ENCODE measurements at places on chromosomes 5 and 9. TPM values are rescaled to one million over a fixed set of nuclear protein-coding genes. Genes with fewer than 3 reads are reported as not detected.
A peak's percentile ranks its signal among the peaks of the same experiment; 100 is the strongest.

Gene SLC36A3
- total RNA-seq, result not detected

Gene SCGB3A2
- 1.4 TPM for total RNA-seq

Gene PRELID2
- total RNA-seq, result 15.5 TPM

Gene CNTLN
- 14.1 TPM for total RNA-seq

Gene EIF4E1B
- not detected for total RNA-seq

Gene PRR16
- 2.1 TPM for total RNA-seq

Gene PTPRD
- 197 TPM for total RNA-seq

Gene ISL1
- total RNA-seq, result 39.4 TPM

DNA sequence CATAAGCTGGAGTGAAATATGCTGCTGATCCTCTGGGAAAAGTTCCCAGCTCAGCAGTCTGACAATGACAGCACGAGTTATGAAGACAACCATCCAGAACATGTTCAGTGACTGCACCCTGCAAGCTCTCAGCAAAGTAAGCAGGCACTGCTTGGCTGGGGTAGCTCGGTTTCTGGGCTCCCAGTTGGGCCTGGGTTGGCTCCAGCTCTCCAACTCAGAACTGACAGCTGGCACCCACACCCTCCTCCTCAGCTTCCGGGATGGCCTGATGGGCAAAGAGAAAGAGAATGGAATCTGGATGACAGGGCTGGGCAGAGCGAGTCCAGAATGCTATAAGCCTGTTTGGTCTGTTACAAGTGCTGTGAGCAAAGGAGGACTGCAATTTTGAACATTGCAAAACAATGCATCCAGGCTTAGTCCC lies 185.0 kb downstream of the CSNK1G3 start:
- no peak for DNase-seq

GRCh38 chr5:112205846-112206245 lies 213.2 kb downstream of the EPB41L4A start:
- DNase-seq, result no peak

DNA sequence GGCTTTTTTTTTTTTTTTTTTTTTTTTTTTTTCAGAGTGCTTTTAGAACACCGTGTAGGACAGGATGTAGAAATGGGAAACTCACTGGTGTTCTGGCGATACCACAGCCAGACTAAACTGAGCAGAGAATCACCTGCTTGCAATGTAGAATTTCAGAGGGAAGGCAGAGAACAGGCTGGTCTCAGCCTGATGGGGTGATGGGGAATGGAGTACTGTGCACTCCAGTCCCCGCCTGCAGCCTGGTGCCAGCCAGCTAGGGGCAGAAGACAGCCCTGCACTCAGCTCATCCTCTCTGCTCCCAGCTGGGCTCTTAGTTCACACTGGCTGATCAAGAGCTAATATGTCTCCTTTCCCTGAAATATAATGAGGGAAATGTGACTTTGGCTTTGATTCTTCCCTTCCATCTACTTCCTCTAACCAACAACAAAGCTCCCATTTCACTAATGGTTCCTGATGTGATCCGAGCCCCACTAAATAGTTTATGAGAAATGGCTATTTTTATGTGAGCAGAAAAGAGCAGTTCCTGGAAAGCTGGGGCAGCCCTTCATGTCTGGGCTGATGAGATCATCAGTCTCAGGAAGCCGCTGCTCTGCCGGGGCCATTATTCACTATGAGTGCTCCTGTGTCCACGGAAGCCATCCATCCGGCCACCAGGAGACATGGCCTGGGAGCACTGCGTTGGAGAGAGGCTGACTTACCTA lies 209.7 kb downstream of the GADD45G start:
- peak; percentile 65 for DNase-seq

GRCh38 chr5:170439223-170439943 lies 50.2 kb upstream of the KCNMB1 start:
- peak; percentile 52 for DNase-seq

GRCh38 chr5:157265714-157266285 lies at the start of gene CYFIP2:
TSS of gene CYFIP2 (plus strand) at chr5:157266123. CDS start at chr5:157285362, 19,239 bp downstream.
- peak; percentile 77 for DNase-seq

DNA sequence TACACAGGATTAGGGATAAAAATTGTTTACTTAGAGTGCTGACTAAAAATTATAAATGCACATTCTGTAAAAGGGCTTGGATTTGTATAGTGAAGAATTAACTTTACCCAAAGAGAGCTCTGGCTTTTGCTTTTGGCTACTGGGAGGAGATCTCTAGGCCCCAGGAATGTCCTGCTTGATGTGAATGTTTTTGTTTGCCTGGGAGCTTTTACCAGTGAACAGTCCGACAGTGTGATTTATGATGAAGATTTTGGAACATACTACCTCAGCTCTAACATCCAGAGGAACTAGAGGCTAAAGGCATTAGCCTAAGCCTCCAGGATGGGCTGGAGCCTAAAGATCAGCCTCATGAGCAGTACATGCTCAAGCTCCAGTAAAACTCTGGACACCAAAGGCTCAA lies 103.7 kb upstream of the RFX3 start:
- no peak for DNase-seq

GRCh38 chr5:132901036-132901435 lies 27.6 kb downstream of the LEAP2 start:
- DNase-seq, result no peak

- no peak for DNase-seq
Observed at GRCh38 chr5:163631856-163632255, 126.4 kb downstream of the MAT2B start.

DNA sequence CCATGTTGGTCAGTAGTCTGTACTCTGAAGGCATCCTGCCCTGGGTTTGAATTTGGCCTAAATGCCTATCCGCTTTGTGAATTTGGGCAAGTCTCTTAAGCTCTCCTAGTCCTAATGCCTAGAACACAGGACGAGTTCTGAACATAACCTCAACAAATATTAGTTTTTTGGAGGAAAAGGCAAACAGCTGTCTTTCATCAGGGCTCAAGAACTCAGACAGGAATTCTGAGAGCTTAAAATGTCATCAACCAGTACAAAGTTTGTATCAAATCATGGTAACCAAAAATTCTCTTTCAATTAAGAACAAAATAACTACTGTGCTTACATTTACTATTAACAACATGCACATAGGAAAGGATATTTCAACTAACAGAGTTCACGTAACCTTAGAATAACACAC lies 182.5 kb upstream of the PPP1R2B start:
- DNase-seq, result no peak

DNA sequence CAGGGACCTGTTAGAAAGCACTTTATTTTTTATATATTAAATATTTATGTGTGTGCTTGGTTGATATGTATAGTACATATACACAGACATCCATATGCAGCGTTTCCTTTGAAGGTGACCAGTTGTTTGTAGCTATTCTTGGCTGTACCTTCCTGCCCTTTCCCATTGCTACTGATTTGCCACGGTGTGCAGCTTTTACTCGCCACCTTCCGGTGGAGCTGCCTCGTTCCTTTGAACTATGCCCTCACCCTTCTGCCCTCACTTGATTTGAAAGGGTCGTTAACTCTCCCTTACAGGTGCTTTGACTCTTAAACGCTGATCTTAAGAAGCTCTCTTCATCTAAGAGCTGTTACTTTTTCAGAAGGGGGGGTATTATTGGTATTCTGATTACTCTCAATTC lies 20.5 kb downstream of the RGMB start:
- DNase-seq, result no peak

DNA sequence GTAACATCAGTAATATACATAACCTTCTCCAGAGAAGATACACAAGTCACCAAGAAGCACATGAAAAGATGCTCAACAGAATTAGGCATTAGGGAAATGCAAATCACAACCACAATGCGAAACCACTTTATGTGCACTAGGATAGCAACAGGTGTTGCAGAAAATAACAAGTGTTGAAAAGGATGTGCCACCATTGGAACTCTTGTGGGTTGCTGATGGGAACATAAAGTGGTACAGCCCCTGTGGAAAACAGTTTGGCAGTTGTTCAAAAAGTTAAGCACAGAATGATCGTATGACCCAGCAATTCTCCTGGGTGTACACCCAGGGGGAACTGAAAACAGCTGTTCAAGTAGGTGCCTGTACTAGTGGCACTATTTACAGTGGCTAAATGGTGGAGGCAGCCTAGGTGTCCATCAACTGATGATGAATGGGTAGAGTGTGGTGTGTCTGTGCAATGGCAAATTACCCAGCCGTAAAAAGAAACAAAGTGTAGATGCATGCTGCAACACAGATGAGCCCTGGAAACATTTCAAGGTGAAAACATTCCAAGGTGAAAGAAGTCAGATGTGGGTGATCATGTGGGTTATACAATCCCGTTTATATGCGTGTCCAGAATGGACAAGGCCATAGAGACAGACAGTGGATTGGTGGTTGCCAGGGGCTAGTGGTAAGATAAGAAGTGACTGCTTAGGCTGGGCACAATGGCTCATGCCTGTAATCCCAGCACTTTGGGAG lies 27.2 kb downstream of the CCDC69 start:
- no peak for DNase-seq

GRCh38 chr5:132464156-132464939 lies 26.2 kb downstream of the IRF1 start:
- no peak for DNase-seq

DNA sequence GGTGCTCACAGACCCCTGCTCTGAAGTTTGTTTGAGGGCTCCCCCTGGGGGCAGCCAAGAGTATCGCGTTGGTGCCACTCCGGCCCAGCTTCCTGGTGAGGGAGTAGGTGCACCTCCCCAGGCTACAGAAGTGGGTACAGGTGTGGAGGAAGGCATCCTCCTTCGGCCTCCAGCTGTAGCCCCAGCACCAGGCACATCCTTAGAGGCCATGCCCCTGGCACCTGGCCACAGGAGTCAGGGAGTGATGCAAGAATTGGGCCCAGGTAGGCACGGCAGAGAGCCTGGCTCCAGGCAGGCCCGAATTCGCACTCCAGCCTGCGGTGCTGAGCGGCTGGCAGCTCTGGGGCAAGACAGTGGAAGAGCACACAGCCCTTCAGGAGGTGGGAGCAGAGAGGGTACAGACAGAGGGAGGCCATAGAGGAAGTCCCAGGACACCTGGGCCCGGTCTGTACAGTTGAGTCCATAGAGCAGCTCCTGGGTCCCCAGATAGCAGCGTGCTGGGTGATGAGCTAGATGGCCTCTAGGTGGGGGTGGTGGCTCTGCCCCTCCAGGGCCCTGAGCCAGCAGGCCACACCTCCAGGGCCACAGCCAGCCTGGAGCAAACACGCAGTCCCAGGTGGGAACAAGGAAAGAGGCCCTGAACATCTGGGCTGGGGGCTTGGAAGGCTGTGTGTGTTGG lies 2.4 kb downstream of the SAPCD2 start:
- no peak for DNase-seq

DNA sequence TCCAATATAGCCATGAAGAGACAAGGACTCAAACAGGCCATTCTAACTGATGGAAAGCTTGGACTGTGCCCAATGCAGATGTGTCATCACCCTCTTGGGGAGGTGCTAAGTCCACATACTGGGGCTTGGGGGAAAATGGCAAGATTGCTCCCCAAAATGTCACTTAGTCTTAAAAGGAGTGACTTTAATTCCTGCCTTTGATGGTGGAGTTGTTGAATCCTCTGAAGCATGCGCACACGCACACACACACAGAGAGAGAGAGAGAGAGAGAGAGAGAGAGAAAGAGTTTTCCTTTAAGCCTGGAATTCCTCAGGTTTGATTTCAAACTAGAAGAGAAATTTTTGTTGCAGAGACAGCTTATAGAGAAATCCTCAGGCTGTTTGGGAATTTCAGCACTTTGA lies 161.9 kb upstream of the GAS1 start:
- DNase-seq, result no peak

DNA sequence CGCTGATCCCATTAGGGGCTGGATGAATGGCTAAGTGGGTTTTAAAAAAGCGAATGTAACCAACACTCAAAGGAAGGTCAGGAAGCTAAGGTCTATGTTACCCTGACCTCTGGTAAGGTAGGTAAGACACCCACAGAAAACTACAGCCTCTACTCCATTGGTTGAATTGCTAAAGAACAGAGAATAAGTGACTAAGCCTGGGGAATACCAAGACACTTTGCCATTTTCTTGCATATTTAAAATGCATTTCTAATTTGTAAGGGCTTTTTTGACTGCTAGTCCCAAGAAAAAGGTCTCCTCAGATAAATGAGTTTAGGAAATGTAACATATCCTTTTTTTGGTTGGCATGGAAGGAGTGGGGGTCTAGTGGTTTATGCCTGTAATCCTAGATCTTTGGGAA lies 368.7 kb downstream of the BNC2 start:
- DNase-seq, result no peak

DNA sequence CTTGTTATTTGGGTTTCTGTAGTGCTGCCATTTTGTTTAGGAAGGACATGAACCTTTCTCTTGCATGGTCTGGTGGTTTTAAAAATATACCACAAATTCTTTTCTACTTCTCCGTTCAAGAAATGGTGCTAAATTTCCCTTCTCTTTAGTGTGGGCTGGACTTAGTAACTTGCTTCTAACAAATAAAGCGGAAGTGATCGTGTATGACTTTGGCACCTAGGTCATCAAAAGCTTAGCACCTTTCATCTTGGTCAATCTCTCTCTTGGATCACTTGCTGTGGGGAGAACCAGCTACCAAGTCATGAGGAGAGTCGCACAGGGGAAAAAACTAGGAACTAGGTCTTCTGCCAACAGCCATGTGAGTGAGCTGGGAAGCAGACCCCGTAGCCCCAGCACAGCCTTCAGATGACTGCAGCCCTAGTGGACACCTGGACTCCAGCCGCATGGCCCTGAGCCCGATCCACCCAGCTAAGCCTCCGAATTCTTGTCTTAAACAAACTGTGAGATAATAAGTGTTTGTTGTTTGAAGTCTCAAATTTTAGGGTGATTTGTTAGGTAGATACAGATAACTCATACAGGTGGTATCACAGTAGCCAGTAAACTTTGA lies 87.7 kb upstream of the CKMT2 start:
- DNase-seq, result no peak

DNA sequence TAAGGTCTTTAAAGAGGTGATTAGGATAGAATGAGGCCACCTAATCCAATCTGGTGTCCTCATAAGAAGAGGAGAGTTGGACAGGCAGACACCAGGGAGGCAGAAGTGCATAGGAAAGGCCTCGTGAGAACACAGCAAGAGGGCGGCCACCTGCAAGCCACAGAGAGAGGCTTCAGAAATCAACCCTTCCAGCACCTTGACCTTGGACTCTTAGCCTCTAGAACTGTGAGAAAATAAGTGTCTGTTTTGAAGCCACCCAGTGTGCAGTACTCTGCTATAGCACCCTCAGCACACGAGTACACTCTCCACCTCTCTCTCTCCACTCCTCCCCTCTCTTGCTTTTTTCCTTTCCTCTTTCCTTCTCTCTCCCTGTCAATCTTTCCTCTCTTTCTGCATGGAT lies 26.8 kb downstream of the NIPAL4 start:
- no peak for DNase-seq

DNA sequence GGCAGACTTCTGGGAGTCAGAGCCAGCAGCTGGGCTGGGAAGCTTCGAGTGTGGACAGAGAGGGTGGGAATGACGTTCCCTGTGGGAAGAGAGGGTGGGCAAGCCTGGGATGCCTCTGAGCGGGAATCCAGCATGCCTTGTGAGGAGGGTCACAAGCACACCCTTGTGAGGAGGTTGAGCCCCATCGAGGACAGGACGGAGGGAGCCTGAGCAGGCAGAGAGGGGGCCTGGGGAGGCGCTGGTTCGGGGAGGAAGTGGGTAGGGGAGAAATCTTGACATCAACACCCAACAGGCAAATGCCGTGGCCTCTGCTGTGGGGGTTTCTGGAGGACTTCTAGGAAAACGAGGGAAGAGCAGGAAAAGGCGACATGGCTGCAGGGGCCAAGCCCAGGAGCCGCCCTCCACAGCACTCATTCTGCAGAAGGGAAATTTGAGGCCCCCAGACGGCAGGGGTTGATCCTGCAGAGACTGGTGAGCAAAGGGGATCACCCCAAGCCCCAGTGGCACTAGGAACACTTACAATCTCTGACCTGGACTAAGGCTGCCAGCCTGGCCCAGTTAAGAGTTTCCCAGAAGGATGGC lies 1.1 kb upstream of the IL13 start:
- DNase-seq, result peak; percentile 64

All from type B pancreatic cell (in vitro differentiated cells).